CD4-positive, alpha-beta T cell treated with Interleukin-15 for 1 hour (primary cell): ENCODE measurements at places on chromosomes 7 and 10.

- DNase-seq, result no peak
These were observed 182.5 kb downstream of the SKAP2 start for GRCh38 chr7:26681819-26682418.

DNA sequence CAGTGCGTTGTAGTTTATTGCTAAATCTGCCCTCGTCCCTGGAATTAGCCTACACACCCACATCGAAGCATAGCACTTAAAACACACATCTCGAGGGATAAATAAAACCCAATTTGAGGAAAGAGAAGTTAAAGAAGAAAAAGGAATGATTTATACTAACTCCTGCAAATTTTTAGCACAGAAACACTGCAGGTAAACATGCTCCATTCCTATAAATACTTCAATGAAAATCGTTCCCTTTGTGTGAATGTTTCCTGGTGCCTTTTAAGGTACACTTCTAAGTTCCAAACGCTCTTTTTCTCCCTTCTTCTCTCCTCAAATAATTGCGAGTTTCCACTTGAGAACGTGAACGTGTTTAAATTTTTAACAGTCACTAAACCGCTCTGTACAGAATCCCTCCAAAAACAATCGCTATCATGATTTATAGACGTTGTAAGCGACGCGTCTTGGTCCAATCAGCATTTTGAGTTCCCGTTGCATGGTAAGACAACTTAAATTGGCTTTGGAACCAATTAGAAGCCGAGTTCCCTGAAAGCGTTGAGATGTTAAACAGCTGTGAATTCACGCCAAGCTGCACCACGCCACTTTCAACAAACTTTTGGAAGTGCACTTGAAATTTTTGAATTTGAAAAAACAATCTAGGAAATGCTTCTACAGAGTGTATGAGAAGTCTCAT lies 12.5 kb upstream of the EBLN1 start:
- DNase-seq, result peak; percentile 25

GRCh38 chr7:136057509-136057908 lies 80.3 kb upstream of the MTPN start:
- no peak for DNase-seq

- no peak for DNase-seq
These were observed 47.1 kb downstream of the DIP2C start for GRCh38 chr10:642186-642890.

GRCh38 chr7:3285652-3286051 lies 15.4 kb upstream of the SDK1 start:
- DNase-seq, result no peak

GRCh38 chr7:127239814-127240213 lies 12.9 kb downstream of the GRM8 start:
- DNase-seq, result no peak

- no peak for DNase-seq
These were observed 20.2 kb downstream of the KDM7A start for GRCh38 chr7:140156460-140157080.

DNA sequence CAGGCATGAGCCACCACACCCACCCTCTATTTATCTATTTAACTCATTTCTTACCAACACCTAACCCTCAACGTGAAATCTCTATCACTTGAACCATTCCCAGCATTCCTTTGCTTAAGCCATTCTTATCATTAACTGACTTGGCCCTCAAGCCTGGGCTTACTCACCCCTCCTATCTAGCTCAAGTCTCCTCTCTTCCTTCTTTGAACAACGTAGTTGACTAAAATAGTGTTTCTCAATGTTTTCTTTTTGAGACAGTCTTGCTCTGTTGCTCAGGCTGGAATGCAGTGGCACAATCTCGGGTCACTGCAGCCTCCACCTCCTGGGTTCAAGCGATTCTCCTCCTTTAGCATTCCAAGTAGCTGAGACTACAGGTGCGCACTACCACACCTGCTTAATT lies 7.0 kb downstream of the ANXA7 start:
- DNase-seq, result no peak

DNA sequence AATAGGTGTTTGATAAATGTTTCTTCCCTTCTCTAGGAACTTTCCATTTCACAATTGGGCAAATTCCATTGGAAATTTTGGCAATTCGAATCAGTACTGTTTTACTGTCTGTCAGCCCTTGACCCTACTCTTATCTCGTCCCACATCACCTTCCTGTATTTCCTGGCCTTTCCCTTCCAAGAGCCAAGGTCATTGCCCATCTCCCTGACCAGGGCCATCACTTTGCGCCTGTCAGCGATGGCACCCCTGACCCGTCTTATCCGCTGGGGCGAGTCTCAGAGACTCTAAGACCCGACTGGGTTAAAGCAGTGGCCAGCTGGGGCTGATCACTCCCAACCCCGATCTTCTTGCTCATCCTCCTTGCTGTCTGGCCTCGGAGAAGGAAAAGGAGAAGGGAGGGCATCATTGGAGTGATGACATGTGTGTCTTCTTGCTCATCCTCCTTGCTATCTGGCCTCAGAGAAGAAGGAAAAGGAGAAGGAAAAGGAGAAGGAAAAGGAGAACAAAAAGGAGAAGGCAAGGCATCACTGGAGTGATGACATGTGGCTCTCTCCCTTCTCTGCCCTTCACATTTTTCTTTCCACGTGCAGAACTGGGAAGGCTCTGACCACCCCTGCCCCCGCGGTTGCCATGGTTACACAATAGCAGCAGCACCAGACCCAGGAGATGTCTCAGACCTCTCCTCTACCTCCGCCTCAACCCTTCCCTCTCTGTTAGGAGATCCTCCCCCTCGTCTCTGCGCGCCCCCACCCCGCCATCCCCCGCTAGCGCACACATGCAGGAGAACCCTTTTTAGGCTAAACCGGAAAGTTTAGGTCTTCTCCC lies 2.0 kb downstream of the SEMA3D start:
- no peak for DNase-seq

- DNase-seq, result no peak
These were observed 3.1 kb upstream of the ABCA13 start for GRCh38 chr7:48168159-48168558.

- no peak for DNase-seq
These were observed 2.6 kb downstream of the LRRN3 start for GRCh38 chr7:111093496-111093895.

DNA sequence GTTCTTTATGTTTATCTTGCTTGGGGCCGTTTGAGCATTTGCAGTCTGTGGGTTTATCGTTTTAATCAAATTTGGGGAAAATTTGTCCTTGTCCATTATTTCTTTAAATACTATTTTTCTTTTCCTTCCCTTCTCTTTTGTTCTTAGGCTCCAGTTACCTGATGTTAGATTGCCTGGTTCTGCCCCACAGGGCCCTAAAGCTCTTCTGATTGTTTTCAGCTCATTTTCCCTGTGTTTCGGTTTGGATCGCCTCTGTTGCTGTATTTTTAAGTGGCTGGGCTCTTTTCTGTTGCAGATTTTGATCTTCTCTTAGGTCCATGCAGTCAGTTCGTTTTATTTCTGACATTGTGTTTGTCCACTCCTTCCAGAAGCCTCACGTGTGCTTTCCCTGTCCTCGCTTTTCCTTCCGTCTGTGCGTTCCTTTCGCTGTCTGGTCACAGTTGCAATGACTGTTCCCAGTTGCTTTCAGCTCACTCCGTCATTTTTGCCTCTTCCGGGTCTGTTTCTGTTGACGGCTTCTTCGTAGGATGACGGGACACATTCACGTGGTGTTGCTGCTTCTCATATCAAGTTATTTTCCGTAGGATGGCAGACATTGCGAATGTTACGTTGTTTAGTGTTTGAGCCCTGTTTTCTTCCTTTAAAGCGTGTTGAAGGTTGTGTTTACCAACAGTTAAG lies 111.4 kb downstream of the INPP5A start:
- DNase-seq, result no peak

DNA sequence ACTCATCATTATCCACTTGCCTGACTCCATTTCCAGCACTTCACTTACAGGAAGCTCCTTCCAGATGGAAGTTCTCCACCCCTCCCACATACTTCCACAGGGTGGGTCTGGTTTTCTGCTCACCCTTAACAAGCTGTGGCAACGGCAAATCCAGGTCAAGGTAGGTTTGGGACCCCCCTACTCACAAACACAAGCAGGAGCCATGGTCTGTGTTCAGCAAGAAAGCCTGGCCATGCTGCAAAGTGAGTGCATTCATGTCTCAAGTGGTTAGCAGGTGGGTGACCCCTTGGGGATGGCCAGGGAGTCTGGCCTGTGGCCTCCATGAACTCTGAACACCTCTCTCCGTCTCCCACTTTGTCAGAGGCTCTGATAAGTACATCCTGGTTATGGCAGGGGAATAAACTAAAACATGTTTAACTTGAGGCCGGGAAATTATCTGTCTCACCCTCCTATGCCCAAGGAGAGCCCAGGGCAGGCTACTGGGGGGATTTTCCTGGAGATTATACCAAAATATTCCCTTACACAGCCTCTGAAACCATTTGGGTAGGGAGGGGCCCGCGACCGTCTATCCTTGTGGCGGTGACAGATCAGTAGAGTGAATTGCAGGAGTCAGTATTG lies 844 bp downstream of the XPNPEP1 start:
- no peak for DNase-seq

- DNase-seq, result no peak
These were observed 9.3 kb downstream of the TCF7L2 start for GRCh38 chr10:112959207-112959838.

GRCh38 chr10:24344695-24345463 lies 135.9 kb downstream of the KIAA1217 start:
- no peak for DNase-seq

- DNase-seq, result no peak
These were observed 12.7 kb downstream of the RPP30 start for GRCh38 chr10:90884431-90884830.
